Smooth muscle cell of the umbilical artery (primary cell): ENCODE measurements at places on chromosomes 13 and 19. TPM values are rescaled to one million over a fixed set of nuclear protein-coding genes. Genes with fewer than 3 reads are reported as not detected.

The KLK8 gene
- not detected in 2 replicates for total RNA-seq

The SELENOV gene
- not detected in 2 replicates for total RNA-seq

The COMMD6 gene
- 33.2 and 60.3 TPM in 2 replicates for total RNA-seq

The MAB21L1 gene
- total RNA-seq: 0.05 and 0.59 TPM in 2 replicates

The AZU1 gene
- total RNA-seq: not detected in 2 replicates

The ZNF441 gene
- total RNA-seq: 8.1 and 14.0 TPM in 2 replicates

The FCGBP gene
- total RNA-seq: 1.2 and 2.2 TPM in 2 replicates

The TGFB1 gene
- 24.1 and 38.9 TPM in 2 replicates for total RNA-seq

The IGFLR1 gene
- 0.30 and 0.42 TPM in 2 replicates for total RNA-seq

The DOCK6 gene
- 11.0 and 20.7 TPM in 2 replicates for total RNA-seq

The B3GNT3 gene
- total RNA-seq: not detected in 2 replicates

The ERICH4 gene
- not detected in 2 replicates for total RNA-seq

The COL5A3 gene
- 0.59 and 1.1 TPM in 2 replicates for total RNA-seq

The ZNF430 gene
- total RNA-seq: 8.0 and 12.6 TPM in 2 replicates

The TNNT1 gene
- 1.5 and 3.0 TPM in 2 replicates for total RNA-seq

The CD79A gene
- under 0.01 and 0.09 TPM in 2 replicates for total RNA-seq

The TNFSF9 gene
- 0.14 and 0.30 TPM in 2 replicates for total RNA-seq

The MBD3L3 gene
- not detected in 2 replicates for total RNA-seq

The C5AR2 gene
- total RNA-seq: not detected in 2 replicates

The PET100 gene
- 7.5 and 8.6 TPM in 2 replicates for total RNA-seq

The FAM216B gene
- total RNA-seq: not detected in 2 replicates

The OLFM2 gene
- 2.5 and 3.0 TPM in 2 replicates for total RNA-seq
